ENCODE measurements at places on chromosomes 7 and 10.

DNA sequence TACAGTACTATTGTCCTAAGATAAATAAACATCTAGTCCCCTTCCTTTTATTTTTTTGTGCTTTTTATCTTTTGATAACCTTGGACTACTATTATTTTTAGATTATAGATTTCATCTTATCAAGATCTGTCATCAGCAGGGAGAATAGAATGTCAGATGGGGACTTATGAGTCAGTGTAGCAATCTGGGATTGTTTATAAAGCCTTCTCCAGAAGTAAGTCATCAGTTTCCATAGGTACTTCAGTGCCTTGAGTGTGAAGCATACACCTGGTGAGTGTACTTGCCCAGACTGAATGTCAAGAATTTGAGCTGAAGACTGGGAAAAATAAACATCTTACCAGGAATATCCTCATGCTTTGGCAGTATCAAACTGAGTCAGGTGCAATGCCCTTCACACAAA, 2.1 kb downstream of the CASD1 start:
- peak; percentile 34 for DNase-seq

- no peak for DNase-seq
These were observed 216.4 kb downstream of the ELFN1 start for GRCh38 chr7:1886361-1887064.

GRCh38 chr7:31564661-31565060, 50.8 kb downstream of the ITPRID1 start:
- DNase-seq = no peak

DNA sequence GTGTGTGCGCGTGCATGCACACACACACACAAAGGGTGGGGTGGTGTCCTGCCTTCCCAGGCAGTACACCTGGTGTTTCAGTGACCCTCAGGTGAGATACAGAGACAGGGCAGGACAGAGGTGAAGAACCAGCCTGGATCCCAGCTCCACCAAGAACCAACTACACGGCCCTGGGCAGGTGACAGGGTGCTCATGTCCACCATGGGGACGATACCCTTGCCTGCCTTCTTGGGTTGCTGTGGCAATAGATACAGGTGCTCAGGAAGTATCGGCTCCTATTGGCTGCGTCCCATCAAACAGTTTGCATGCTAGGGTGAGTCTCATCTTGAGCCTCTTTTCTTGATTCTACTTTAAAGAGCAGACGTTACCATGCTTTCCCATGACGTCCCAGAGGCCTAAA, 33.7 kb upstream of the CXCL12 start:
- no peak for DNase-seq

DNA sequence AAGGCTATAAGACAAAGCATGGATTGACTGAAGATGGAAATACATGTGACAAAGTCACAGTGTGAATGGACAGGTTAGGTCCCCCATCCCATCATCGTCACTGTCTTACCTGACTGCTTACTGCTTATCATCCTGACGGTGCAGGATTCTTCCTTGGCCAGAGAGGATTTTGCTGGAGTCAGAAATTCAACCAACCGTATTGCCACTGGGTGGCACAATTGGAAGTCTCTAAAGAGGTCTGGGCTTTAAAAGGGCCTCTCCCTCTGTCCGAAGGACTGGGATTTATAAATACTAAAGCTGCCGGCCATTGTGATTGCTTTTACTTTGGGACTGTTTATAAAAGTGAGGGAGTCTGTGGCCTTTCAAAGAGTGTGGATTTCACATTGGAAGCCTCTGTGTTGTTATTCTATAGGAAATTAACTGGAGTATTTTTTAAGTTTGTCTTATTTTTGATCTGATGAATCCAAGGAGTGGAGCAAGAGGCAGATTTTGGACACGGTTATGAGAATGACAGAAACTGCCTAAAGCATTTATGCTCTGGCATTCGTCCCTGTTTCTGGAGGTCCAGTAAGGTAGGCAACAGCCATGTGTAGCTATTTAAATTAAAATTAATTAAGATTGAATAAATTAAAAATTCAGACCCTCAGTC, 113.3 kb upstream of the CREB5 start:
- DNase-seq = no peak

DNA sequence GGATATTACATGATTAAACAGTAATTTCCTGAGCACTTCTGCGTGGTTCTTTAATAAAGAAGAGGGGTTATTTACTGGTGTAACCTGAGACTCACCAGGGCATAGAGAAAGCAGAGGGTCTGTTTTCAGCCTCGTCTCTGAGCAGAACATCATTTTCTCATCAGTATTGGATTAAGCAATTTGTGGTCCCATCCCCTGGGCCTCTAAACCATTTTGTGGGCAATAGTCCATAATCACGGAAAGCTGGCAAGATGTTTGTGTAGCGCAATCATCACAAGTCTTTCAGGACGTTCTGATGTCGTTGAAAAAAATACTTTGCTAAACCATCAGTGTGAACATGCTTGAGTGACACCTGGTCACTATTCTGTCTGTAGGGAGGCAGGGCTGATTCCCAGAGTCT, 37.1 kb upstream of the SEC61G start:
- DNase-seq = no peak

Data from upper lobe of left lung (tissue), 6 donors.